AG04450 (cell line): ENCODE measurements at places on chromosomes 5 and 9. TPM values are rescaled to one million over a fixed set of nuclear protein-coding genes. Genes with fewer than 3 reads are reported as not detected.
A peak's percentile ranks its signal among the peaks of the same experiment; 100 is the strongest.

Gene HMGCR
- polyA plus RNA-seq = 25.3 and 27.7 TPM in 2 replicates

Gene WDR31
- 0.97 and 1.5 TPM in 2 replicates for polyA plus RNA-seq

- no peak for DNase-seq
These were observed 312.1 kb upstream of the EFNA5 start for GRCh38 chr5:107982703-107983425.

DNA sequence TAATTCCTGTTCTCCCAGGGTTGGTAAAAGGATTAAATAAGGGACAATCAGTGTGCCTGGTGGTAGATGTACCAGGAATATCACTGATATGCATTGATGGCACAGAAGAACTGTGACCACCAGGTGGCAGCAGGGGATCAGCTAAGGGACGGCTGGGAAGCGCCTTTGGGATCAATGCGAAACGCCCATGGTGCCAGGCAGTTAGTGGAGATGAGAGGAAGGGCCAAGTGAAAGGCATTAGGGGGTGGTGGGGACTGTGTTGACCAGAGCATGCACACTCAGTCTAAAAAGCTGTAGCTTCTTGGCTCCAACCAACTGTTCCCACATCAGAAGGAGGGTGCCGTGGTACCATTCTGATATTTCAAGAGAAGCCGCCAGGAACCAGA, 55.6 kb downstream of the ARHGEF37 start:
- DNase-seq = peak; percentile 48

- no peak for DNase-seq
These were observed 28.7 kb downstream of the GOLPH3 start for GRCh38 chr5:32145378-32145777.

- DNase-seq = no peak
These were observed 181.1 kb downstream of the TRIM32 start for GRCh38 chr9:116868201-116868600.

- DNase-seq = peak; percentile 64
These were observed 125.1 kb downstream of the C9orf50 start for GRCh38 chr9:129495620-129496472.
